IPS DF 19.7 (cell line): ENCODE measurements at places on chromosomes 1 and 21.

DNA sequence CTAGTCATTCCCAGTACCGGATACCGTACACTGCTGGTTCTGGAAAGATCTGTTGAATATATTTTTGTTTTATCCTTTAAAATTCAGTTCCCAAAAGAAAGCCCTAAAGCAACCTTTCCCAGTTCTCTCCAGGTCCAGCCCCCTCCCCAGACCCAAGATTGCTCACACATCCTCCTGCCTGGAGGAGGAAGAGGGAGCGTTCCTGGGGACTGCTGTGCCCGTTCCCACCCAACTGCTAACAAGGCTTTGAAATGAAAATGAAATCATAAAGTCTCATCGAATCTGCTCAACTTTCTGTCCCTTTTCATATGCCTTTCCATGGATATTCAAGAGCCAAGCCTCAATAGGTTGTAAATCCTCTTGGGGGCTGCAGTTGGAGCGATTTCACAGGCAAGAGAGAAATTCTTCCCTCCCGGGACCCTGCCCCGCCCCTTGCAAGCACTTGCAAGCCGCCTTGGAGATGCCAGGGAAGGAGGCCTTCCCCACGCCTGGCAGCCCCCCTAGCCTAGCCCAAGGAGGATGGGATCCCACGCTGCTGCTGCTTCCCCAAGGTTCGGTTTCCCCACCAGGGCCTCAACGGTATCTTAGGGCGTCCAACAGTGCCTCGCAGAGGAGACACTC is 113.2 kb upstream of the CACHD1 start:
- no peak for DNase-seq

DNA sequence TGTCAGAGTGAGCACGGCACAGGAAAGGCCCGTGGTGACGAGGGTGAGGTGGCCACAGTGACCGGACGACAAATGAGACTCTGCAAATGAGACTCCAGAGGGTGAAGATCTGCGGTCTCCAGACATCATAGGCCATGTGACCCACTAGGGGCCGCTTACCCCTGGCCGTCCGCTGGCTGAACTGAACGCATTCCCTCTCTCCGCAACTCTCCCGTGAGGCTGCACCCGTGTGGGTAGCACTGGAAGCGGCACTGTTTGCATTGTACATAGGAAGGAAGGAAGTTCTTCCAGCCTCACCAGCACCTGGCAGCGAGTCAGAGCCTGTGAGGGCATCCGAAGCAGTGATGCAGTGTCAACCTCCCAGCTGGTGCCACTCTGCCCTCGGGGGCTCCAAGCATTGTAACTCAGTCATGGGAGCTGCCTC is 23.6 kb upstream of the SPSB1 start:
- no peak for DNase-seq

- no peak for DNase-seq
These were observed 43.3 kb downstream of the PTPRC start for GRCh38 chr1:198681831-198682759.

- no peak for DNase-seq
These were observed 17.1 kb downstream of the ARHGEF16 start for GRCh38 chr1:3471356-3472087.

- DNase-seq: no peak
These were observed 7.1 kb downstream of the DMRTA2 start for GRCh38 chr1:50416150-50416527.

- no peak for DNase-seq
These were observed 17.3 kb downstream of the ITSN1 start for GRCh38 chr21:33659568-33659949.

- no peak for DNase-seq
These were observed 15.3 kb downstream of the CD55 start for GRCh38 chr1:207336559-207337467.

GRCh38 chr1:65769636-65770035 is 23.1 kb upstream of the PDE4B start:
- no peak for DNase-seq

DNA sequence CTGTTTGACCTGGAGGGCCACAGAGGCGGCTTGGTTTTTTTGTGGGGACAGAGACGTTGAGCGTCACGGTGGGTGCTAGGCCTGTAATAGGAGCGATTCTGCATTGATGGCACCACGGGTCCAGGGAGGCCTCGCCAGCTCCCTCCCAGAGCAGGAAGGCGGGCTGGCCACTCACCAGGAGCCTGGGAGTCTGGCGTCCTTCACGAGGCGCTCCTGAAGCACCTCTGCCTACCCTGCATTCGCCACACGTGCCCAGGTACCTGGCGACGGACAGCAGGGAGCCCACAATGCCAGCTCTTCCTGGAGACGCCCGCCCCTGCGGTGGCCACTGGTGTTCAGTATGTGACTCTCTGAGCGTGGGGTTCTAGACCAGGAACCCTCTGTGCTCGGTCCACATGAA is 69.9 kb upstream of the TRAPPC10 start:
- DNase-seq: no peak

DNA sequence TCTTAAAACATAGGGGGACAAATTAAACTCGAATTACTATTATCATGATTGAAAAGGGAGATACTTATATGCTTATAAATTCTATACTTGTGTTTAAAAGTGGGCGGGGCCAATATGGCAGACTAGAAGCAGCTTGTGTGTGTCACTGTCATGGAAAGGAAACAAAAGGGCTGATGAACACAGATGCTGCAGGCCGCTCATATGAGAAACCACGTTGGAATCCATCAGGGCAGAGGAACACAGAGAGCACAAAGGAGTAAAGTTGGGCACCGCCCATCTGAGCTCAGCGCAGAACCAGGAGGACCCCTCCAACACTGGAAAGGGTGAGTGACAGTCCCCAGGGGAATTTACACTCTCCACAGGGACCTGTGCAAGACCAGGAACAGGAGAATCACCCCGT is 107.0 kb downstream of the SLC5A9 start:
- no peak for DNase-seq

GRCh38 chr1:7954683-7955082 is 6.8 kb upstream of the PARK7 start:
- no peak for DNase-seq

- no peak for DNase-seq
These were observed 812 bp downstream of the NBPF1 start for GRCh38 chr1:16612332-16613172.

DNA sequence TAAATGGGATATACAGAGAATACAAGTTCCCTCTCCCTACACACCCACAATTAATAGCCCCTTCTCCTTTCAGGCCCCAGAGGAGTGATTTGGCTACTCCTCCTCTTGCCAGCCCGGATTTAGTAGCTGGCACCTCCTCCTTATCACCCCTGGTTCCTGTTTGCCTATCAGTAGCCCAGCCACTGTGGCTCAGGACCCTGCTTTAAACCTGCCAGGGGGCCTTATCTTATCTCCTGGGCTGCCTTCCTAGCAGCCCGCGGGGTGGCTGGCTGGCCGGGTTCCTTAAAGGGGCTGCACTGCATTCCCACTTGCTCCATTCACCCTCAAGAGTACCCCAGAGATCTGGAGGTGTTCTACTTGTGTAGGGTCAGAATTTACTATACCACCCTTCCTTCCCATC is 70.4 kb downstream of the PLEKHA6 start:
- DNase-seq: no peak

GRCh38 chr1:173337126-173337525 is 130.0 kb upstream of the TNFSF4 start:
- no peak for DNase-seq

- DNase-seq: no peak
These were observed 93.1 kb downstream of the ADCY10 start for GRCh38 chr1:167820684-167821355.

GRCh38 chr1:206833801-206834200 is 31.6 kb upstream of the IL20 start:
- no peak for DNase-seq

DNA sequence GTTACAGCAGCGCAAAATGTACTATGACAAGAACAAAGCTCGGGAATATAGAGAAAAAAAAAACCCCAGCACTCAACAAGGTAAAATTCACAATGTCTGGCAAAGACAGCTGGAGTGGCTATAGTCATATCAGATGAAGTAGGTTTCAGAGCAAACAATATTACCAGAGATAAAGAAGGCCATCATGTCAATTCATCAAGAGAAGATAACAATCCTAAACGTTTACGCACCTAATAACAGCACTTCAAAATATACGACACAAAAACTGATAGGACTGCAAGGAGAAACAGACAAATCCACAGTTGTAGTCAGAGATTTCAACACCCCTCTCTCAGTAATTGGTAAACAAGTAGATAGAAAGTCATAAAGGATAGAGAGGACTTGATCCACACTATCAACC is 455.2 kb downstream of the PTPRU start:
- no peak for DNase-seq

- DNase-seq: no peak
These were observed 34.2 kb downstream of the EFCAB7 start for GRCh38 chr1:63557365-63557987.

DNA sequence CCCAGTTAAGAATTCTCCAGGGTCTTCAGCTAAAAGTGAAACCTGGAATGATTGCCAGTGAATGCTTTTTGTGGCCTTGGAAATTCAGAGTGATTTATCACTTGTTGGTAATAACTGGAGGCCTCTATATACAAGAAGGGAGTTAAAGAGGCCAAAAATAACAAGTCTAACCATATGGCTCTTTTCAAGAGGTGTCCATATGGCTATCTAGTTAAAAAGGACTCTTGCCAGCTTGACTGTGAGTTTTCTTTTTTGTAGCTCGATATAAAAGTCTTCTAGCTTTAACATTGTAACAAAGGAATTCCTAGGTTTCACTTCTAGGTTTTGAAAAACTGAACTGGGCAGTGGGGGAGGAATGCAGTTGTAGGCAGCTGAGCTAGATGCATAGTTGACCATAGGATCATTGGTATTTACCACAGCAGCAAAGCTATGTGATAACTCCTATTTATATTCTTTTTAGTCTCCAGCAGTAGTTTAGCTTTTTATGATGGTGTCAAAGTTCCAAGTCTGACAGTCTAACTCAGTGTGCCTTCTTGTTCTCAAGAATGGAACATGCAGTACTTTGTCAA is 44.4 kb downstream of the CACHD1 start:
- DNase-seq: no peak

- no peak for DNase-seq
These were observed 13.0 kb downstream of the NES start for GRCh38 chr1:156664046-156664766.

DNA sequence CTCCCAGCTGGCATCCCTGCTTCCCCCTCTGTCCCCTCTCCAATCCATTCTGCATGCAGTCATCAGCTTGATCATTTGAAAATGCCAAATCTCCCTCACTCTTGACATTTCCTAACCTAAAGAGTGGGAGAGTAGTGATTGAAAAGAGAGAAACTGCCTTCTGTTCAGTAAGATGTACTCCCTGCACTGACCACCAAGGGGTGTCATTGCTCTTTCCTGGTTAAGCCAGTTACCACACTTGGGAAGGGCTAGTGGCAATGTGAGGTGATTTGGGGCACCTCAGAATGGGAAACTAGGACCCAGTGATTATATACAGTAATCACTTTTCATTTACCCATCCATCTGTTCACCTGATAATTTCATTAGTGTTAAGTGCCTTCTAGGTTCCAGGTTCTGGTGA is 6.9 kb upstream of the TMEM269 start:
- DNase-seq: no peak
